ENCODE measurements at places on chromosomes 7 and 10.

DNA sequence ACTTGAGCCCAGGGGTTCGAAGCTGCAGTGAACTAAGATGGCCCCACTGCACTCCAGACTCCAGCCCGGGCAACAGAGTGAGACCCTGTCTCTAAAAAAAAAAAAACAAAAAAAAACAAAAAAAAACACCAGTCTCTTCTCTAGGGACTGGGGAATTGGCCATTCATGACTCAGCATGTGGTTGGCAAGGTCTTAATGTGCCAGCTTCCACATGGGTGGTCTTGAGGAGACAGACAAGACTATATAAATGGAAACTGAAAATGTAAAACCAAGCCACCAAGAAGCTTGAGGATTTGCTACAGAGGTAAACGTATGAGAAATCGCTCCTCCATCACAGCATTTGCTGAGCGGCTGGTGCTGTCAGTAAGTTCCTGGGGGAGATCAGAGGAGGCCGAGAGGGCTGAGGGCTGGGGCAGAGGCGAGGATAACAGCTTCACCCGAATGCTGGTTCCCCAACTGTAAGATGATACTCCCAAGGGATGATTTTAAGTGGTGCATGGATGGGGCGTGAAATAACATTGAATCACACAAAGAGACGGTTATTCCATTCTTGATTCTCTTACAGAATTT is 128.7 kb downstream of the C10orf105 start:
- no peak for DNase-seq

DNA sequence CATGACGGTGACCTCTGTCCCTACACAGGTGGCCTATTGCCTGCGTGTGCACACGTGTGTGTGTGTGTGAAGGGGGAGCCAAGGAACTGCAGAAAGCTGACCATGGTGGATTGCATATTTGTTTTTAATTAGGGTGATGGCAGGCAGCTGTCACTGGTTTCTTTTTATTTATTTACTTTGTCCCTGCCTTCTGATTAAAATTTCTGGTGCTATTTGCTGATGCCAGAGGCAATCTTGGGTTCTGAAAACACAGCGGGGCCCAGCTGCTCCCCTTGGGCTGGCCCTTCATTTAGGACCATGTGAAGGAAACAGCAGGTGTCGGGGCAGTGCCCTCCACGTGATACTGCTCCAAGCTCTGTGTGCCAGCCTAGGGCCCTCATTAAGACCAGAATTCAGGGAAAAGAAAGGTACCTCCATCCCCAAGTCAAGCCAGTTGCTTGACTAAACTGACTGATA is 71.3 kb upstream of the PODXL start:
- no peak for DNase-seq

DNA sequence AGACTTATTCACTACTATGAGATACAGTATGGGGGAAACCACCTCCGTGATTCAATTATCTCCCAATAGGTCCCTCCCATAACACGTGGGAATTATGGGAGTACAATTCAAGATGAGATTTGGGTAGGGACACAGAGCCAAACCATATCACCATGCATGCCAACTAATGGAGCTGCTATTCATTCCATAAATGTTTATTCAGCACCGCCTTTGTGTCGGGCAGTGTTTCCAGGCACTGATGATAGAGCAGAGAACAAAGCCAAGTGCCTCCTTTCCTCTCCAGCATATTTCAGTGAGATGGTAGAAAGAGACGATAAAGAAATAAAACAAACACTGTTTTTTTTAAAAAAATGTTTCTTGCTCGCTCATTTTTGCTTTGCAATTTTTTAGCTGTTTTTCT is 295.9 kb upstream of the FOXK1 start:
- no peak for DNase-seq

- no peak for DNase-seq
Measured at GRCh38 chr10:59063491-59063890, 113.0 kb upstream of the PHYHIPL start.

GRCh38 chr7:64854969-64855368 is 48.1 kb upstream of the ZNF273 start:
- no peak for DNase-seq

GRCh38 chr10:28652106-28652505 is 25.2 kb upstream of the BAMBI start:
- DNase-seq: no peak

DNA sequence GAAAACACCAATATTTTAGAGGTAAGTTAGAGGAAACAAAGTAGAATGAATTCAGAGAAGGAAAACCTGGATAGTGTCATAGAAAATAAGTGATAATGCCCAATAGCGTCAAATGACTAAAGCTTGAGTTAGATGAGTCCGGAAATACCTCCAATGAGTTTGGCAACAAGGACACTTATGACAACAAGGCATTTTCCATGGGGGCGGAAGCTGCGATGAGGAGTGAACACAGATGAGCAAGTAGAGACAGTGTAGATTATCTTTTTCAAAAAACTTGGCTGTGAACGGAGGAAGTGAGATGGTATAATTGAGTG is 383 bp upstream of the R3HCC1L start:
- DNase-seq: no peak

- DNase-seq: peak; percentile 37
Measured at GRCh38 chr7:88546808-88547207, 212.7 kb upstream of the ZNF804B start.

- no peak for DNase-seq
Measured at GRCh38 chr7:115435178-115435577, 513.3 kb downstream of the MDFIC start.

DNA sequence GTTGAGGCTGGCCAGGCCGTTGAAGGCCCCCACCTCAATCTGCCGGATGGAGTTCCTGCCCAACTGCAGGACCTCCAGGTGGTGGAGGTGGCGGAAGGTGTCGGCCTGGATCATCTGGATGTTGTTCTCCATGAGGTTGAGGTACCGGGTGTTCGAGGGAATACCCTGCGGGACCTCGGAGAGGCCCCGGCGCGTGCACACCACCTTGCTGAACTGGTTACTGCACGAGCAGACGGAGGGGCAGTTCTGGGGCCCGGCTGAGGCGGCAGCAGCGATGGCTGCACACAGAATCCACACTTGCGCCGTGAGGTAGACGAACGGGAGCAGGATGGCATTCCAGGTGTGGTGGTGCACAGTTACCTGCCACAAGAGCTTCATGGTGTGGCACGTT is 979 bp downstream of the LRRC4 start:
- DNase-seq: no peak

DNA sequence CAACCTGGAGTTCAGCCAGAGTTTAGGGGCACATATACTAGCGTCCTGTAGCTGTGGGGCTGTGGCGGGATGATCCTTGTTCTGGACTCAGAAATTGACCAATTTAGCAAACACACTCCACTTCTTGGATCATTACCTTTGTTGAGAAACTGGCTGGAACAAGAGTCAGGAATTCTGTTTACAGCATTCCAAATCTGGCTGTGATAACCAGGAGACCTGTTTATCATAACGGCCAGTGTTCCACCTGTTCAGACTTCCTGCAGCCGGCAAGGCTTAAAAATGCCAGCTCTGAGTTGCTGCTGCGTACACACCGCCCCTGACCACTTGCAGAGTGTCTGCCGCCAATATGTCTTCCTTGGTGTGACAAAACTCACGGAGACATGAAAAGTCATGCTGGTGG is 64.8 kb downstream of the ARMC3 start:
- no peak for DNase-seq

GRCh38 chr10:13195016-13195415 is 33.7 kb downstream of the MCM10 start:
- no peak for DNase-seq

GRCh38 chr7:158473221-158473620 is 114.4 kb downstream of the PTPRN2 start:
- DNase-seq: no peak

- no peak for DNase-seq
Measured at GRCh38 chr7:6258440-6259182, 13.8 kb downstream of the CYTH3 start.

DNA sequence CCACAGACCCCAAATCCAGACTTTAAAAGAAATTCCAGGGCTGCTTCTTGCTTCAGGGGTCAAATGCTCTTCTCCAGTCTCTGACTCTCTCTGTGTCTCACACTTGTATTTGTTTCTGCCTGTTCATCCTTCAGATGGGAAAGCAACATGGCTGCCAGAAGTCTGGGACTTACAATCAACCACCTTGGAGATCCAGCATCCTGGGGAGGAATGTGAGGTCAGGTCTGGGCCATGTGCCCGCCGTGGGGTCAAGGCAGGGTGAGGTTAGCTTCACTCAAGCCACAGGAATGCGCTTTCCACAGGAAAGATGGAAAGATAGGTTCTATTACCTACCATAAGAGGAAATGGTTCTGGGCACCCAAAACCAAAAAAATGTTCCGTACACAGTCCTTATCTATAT is 34.3 kb upstream of the NPVF start:
- DNase-seq: no peak

DNA sequence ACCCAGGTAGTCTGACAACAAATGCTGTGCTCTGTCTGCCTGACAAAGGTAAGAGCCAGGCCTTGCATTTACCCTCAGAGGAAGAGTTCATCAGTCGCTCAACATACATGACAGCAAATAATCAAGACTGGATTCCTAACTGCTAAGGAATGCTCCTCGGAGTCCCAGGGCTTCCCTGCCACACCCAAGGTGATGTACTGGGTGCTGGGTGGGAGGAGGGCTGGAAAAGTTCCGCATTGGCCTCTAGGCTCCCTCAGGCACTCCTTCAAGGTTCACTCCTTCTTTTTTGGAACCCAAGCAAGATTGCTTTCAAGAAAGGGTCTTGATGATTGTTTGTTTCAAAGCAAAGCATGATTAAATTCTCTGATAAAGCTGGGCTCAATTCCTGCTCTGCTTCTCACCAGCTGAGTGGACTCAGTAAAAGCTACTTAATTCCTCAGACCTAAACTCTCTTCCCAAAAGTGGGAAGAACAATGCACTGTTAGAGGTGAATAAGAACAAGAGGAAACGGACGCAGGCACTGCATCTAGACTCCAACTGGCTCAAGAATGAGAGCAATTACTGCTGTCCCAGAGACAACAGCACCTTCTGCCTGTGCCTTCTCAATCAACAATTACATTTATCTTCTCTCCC is 173.5 kb downstream of the ELMO1 start:
- no peak for DNase-seq

GRCh38 chr7:73841689-73842066 is 638 bp downstream of the METTL27 start:
- DNase-seq: no peak

DNA sequence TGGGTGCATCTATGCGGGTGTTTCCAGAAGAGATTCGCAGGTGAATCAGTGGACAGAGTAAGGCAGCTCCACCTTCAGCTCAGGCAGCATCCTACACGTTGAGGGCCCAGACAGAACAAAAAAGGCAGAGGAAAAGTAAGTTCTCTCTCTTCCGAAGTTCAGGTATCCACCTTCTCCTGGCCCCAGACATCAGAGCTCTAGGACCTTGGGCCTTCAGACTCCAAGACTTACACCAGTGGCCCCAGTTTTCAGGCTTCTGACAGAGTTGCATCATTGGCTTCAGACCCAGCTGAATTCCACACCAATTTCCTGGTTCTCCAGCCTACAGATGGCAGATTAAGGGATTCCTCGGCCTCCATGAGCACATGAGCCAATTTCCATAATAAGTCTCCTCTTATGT is 102.2 kb upstream of the GPR26 start:
- DNase-seq: no peak

GRCh38 chr7:151520419-151521261 is 945 bp upstream of the RHEB start:
- no peak for DNase-seq

GRCh38 chr7:78398576-78398975 is 600.0 kb downstream of the PHTF2 start:
- no peak for DNase-seq

GRCh38 chr7:80929619-80930018 is 10.8 kb upstream of the SEMA3C start:
- DNase-seq: no peak
